ENCODE measurements at places on chromosomes 3 and 15.

GRCh38 chr3:155647206-155647605 lies 97.7 kb downstream of the PLCH1 start:
- peak; percentile 20 for DNase-seq

GRCh38 chr15:90807786-90808086 lies 60.7 kb upstream of the FURIN start:
- DNase-seq: no peak

GRCh38 chr3:126527455-126528211 lies 3.7 kb downstream of the CHST13 start:
- peak; percentile 22 for DNase-seq

- DNase-seq: no peak
Measured at GRCh38 chr3:118011910-118012309, 1022.7 kb downstream of the IGSF11 start.

- DNase-seq: peak; percentile 97
Measured at GRCh38 chr3:183447206-183448001, 19.0 kb upstream of the MCF2L2 start.

DNA sequence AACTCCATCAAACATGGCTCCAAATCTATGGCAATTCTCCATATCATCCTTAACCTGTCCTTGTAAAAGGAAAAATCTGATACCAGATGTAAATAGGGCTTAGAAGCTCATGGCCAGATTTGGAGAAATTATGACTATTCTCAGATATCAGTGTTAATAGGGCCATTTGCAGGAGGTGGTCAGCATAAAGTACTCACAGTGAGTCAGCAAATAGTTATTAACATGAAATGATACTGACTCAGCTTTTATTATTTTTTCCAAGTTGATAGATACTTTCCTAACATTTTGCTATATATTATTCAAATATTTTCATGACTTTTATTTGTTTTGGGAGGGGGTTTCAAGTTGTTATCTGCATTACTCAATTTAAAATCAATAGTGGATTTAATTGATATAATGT lies 255.8 kb downstream of the MFSD1 start:
- DNase-seq: no peak

DNA sequence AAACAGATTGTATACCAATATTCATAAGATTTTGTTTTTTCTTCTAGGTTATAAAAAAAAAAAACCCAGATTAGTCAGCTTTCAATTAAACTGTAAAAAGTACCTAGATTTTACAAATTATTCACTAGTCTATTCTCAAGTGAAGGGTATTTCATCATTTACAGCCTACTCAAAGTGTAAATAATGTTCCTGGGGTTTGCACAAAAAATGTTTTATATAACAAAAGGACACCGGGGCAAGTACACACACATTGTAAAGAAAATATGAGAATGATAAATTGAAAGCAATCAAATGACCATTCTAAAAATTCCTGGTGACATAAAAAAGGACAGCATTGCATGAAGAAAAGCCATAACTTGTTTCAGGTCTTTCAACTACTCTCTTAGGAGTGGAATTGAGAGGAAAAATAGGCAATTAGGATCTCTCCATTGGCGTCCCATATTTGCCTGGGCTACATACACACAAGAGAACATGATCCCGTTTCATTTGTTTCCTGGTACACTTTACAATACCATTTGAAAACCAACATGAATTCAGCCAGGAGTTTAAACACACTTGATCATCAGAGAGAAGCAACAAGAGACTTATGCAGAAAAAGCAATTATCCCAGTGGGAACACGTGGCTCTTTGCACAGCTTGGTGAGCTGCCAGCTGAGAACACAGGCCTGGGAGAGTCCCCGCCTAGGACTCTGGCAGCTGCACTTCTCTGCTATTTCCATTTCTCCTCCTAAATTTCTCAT lies 1039.2 kb downstream of the ROBO1 start:
- no peak for DNase-seq

- DNase-seq: peak; percentile 10
Measured at GRCh38 chr3:124526601-124527000, 203.7 kb upstream of the UMPS start.

DNA sequence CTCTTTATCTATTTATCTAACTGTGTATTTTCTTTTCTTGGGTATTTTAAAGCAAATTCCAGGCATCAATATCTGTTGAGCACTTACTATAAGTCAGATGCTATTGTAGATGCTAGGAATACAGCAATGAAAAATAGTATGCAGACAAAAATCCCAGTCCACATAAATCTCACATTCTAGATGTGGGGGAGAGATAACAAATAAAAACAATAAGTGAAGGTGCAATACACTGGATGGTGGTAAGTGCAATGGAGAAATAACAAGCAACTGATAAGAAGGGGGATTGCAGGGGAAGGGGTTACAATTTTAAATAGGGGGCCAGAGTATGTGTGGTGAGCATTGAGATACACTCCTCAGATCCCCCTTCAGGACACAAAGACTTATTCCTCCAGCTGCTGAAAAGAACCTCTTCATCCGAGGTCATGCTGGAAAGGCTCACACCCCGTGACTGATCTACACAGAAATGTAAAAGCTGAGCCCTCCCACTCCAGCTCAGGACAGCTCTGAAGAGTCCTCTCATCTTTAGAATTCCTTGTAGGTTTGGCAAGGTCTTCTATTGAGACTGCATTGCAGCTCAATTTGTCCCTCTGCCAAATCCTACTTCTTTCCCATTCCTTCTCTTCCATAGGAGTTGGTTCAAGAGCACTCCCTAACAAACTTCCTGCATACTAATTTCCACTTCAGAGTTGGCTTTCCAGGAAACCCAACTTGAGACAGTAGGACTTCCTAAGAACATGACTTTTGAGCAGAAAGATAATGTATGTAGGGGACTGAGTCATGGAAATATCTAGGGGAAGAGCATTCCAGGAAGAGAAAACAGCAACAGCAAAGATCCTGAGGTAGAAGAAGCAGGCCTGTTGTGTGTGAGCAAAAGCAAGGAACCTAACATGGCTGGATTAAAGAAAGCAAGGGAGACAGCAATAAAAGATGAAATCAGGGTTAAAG lies 8.1 kb upstream of the SCG3 start:
- no peak for DNase-seq

DNA sequence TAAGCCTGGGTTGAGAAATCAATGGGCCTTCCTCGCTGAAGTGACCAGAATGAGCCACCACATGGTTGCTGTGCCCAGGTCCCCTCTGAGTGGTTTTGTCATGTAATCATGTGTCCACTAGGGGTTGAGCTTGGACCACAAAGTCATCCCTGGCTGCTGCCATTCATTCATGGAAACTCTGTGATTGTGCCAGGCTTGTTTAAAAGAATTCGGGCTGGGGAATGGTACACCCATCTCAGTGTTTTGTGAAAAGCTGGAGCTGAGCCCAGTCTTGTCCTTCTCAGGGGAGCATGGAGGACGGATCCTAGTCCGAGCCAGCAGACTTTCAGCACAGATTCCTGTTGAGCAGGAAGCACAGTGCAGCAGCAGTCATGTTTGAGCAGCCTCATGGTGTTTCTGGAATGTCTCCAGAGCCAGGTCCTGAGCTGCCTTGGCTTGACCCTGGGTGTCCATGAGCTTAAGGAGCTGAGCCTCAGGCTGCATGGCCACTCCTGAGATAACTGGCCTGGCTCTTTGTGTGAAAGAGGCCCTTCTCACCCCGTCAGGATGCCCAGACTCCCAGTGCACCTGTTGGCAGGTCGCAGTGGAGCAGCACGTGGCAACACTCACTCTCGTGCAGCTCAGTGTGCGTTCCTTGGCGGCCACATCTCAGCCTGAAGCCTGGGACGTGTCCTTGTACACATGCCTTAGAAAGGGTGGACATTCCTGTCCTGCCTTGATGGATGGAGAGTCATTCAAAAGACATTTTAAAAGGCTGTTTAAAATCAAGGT lies 260.3 kb upstream of the TPM1 start:
- peak; percentile 84 for DNase-seq

DNA sequence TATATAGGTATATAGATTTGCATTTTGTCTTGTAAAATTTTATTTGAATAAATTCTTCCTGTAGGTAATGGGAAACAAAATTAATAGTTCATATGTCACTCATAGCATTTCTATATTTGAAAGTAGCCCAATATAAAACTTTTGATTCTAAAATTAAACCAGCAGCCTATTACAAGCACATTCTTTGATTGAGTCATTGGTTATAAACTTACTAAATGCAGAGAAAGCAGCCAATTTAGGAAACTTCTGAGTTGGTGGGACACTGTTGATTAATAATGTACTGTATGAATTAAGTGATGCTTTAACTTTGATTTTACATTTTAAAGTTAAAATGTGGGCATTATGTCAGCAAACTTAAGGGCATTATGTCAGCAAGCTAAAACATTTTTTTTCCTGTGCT lies 34.5 kb downstream of the NR1D2 start:
- DNase-seq: no peak

GRCh38 chr3:63967675-63968611 lies 55.4 kb downstream of the PSMD6 start:
- DNase-seq: peak; percentile 94
